Type B pancreatic cell (in vitro differentiated cells): ENCODE measurements at places on chromosomes 3 and 15. TPM values are rescaled to one million over a fixed set of nuclear protein-coding genes. Genes with fewer than 3 reads are reported as not detected.

Gene C15orf62
- 1.1 and 1.3 TPM in 2 replicates for total RNA-seq

Gene LYZL4
- total RNA-seq = 0.36 TPM in 1 of 2 replicates, not detected in the other

Gene MTHFS
- 22.7 and 27.6 TPM in 2 replicates for total RNA-seq

Gene GABRB3
- 25.7 and 28.5 TPM in 2 replicates for total RNA-seq

Gene ATP10A
- total RNA-seq = 1.9 and 2.6 TPM in 2 replicates

Gene SCN11A
- 0.21 and 1.4 TPM in 2 replicates for total RNA-seq

Gene SPTBN5
- 3.1 and 4.2 TPM in 2 replicates for total RNA-seq

Gene ECT2
- total RNA-seq = 19.6 and 45.1 TPM in 2 replicates

Gene LRRC49
- total RNA-seq = 6.7 and 13.4 TPM in 2 replicates

Gene KPNA4
- 49.0 and 60.5 TPM in 2 replicates for total RNA-seq

Gene EOMES
- not detected in 2 replicates for total RNA-seq

Gene CD80
- total RNA-seq = 0.10 TPM in 1 of 2 replicates, not detected in the other

Gene NDUFB5
- total RNA-seq = 91.5 and 98.6 TPM in 2 replicates

Gene PFKFB4
- total RNA-seq = 10.5 and 11.3 TPM in 2 replicates

Gene BOC
- total RNA-seq = 36.7 and 219 TPM in 2 replicates

Gene MIX23
- total RNA-seq = 39.8 and 44.9 TPM in 2 replicates

Gene RBPMS2
- total RNA-seq = 6.4 and 19.7 TPM in 2 replicates

Gene DNAJA4
- total RNA-seq = 0.10 and 15.0 TPM in 2 replicates

Gene SPINK8
- 1.5 TPM in 1 of 2 replicates, not detected in the other for total RNA-seq

Gene IL12A
- total RNA-seq = 0.31 and 0.34 TPM in 2 replicates

Gene CRYGS
- 1.2 and 7.8 TPM in 2 replicates for total RNA-seq

Gene CASR
- 0.87 and 4.4 TPM in 2 replicates for total RNA-seq

Gene ROPN1B
- 0.53 and 1.2 TPM in 2 replicates for total RNA-seq

Gene LRTM1
- 0.29 and 0.77 TPM in 2 replicates for total RNA-seq

Gene RETNLB
- 1.1 TPM in 1 of 2 replicates, not detected in the other for total RNA-seq

Gene ITPKA
- total RNA-seq = 1.5 and 1.9 TPM in 2 replicates

Gene GLDN
- total RNA-seq = 0.52 and 0.68 TPM in 2 replicates

Gene PLSCR2
- 0.62 TPM in 1 of 2 replicates, not detected in the other for total RNA-seq

Gene AHSG
- total RNA-seq = 0.27 and 0.74 TPM in 2 replicates

Gene TMEM62
- 11.5 and 22.1 TPM in 2 replicates for total RNA-seq

Gene ARHGAP31
- 4.1 and 17.3 TPM in 2 replicates for total RNA-seq

Gene KCNMB3
- 2.0 and 2.4 TPM in 2 replicates for total RNA-seq

Gene PPM1L
- total RNA-seq = 28.7 and 29.4 TPM in 2 replicates

Gene WDR53
- 16.9 and 17.1 TPM in 2 replicates for total RNA-seq

Gene RBP2
- 25.3 and 95.9 TPM in 2 replicates for total RNA-seq
